ENCODE measurements at places on chromosomes 5 and 9. TPM values are rescaled to one million over a fixed set of nuclear protein-coding genes. Genes with fewer than 3 reads are reported as not detected.

GRCh38 chr5:17228821-17229291 lies 11.4 kb downstream of the BASP1 start:
- no peak for DNase-seq

DNA sequence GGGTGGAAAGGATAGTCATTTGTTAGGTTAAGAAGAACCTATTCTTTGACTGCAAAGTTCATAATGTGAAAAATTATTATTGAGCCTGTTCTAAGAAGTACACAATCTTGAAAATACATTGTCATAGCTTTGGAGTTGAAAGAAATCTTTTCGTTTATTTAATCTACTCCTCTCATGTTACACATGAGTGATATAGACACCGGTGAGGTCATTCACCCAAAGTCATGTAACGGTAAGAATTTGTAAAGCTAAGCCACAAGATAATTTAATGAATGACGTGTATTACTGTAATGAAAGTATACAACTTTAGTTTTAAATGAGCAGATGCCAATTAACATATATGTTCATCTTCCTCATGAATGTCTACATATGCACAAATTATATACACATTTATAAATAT lies 284.1 kb upstream of the PDE4D start:
- no peak for DNase-seq

SPDL1 gene
- polyA plus RNA-seq, result 33.3 TPM

DNA sequence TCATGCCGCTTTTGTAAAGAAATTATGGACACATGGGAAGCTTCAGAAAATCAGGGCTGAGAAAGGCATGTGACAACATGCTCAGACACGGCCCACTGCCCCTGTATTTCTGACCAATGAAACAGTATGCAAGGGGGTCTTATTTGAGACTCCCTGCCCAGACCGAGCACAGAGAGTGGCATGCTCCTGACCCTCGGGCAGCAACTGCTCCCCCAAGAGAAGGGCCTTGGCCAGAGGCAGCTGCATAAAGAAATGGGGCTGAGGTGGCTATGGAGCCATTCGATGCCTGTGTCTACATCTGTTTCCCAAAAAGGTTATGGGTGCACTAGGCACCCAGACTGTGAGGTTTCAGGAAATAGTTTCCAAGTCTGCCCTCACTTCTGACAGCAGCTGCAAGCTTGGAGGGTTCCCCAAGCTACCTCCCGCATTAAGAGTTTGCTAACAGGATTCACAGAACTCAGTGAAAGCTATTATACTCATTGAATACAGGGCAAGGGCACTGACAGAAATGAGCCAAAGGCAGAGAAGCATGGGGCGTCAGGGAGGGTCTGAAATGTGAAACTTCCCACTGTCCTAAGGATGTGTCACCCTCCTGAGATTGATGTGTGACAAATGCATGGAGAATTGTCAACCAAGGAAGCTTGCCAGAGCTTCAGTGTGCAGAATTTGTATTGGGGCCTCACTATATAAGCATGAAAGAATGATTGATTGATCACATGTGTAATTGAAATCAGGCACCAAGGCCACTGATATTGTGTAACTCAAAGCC lies 94.3 kb downstream of the DAP start:
- DNase-seq, result no peak

DNA sequence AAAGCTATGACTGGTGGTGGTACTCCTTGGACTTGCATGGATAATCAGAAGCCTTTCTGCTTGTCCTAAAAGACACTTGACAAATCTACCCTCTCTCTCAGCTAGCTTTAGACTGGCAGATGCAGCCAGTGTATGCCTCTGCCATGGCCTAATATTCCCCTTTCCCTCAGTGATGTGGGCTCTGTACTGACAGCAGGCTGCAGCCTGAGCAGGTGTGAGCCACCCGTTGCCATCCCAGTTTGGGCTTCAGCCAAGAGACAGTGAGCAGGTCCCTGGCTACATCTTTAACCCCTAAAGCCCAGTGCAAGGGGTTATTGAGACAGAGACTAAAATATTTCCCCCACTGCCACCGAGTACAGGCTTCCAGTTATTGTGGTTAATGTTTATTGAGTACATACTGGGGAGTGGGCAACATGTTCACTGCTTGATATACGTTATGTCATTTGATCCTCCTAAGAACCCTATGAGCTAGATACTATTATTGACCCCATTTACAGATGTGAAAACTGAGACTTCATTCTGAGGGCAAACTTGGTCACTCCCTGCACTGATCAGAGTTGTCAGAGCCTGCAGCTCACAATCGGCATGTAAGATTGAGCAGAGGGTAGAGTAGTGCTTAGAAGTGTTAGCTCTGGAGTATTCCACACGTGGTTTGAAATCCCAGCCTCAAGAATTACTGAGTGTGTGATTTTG lies 254.2 kb downstream of the ARHGAP26 start:
- DNase-seq, result no peak

ZNF879 gene
- polyA plus RNA-seq, result 8.5 TPM

CAMSAP1 gene
- polyA plus RNA-seq, result 23.4 TPM

GRCh38 chr9:89529243-89530035 lies 31.5 kb upstream of the SEMA4D start:
- DNase-seq, result no peak

DNA sequence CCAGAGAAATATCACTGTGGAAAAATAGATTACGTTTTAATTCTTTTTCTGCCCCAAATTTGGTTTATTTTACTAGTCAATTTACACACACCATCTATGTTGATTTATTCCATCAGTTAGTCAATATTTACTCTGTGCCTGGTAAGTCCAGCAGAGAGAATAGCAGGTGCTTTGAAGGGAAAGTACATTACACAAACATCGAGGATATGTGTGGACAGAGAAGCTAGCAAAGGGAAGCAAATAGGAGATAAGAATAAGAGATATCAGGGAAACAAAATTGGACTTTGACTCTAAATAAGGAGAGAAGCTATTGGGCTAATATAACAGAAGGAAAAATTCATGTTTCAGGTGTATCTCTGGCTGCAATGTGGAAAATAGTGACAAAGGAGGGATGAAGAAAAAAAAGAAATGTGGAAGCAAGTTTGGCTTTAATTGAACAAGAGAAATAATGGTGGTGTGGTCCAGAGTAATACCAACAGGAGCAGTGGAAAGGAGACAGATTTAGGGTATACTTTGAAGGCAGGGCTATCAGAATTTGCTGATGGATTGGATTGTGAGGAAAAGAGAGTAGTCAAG lies 587.7 kb upstream of the CDH6 start:
- DNase-seq, result no peak

- no peak for DNase-seq
Observed at GRCh38 chr5:105230516-105231157, 1668.0 kb upstream of the NUDT12 start.

PCDHA7 gene
- polyA plus RNA-seq, result 0.33 TPM

GRCh38 chr9:36165826-36166167 lies 3.4 kb upstream of the CCIN start:
- DNase-seq, result no peak

SOHLH1 gene
- not detected for polyA plus RNA-seq

- no peak for DNase-seq
Observed at GRCh38 chr9:137685741-137686420, 67.1 kb downstream of the EHMT1 start.

ARL14EPL gene
- not detected for polyA plus RNA-seq

GRCh38 chr9:129887334-129888292 lies 52.4 kb downstream of the USP20 start:
- no peak for DNase-seq

- no peak for DNase-seq
Observed at GRCh38 chr5:2711446-2712425, 39.7 kb downstream of the IRX2 start.
